ENCODE measurements at places on chromosomes 4 and X.

DNA sequence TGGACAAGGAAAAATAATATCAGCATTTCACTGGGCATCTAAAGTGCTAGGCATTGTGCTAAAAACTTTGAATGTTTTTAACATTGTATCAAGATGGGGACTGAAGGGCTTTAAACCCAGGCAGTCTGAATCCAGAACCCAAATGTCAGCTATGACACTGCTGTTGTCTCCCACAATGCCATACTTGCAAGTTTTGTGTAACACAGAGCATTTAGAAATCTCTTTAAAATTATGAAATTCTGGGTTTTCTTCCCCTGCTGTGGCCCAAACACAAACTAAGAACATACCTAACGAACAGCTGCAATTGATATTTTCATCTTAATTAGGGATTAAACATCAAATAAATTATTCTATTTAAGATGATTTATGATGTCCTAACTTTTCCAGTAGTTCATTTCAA, 66.8 kb upstream of the LSM6 start:
- DNase-seq: no peak

DNA sequence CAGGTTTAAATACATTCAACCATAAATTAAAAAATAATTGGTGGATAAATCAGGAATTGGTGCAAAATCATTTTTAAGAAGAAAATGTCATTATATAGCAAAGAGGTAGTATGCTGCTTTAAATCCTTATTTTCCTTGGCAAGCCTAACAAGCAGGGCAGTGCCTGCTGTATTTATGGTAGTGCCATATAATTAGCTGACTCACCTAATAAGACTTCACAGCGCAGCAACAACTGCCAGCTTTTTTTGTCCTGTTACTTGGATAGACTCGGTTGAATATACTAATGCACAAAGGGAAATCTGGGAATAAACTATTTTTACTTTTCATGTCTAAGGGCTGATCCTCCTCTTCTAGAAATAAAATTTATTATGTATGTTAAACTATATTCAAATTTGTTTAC, 99.1 kb downstream of the SNCA start:
- DNase-seq: no peak

DNA sequence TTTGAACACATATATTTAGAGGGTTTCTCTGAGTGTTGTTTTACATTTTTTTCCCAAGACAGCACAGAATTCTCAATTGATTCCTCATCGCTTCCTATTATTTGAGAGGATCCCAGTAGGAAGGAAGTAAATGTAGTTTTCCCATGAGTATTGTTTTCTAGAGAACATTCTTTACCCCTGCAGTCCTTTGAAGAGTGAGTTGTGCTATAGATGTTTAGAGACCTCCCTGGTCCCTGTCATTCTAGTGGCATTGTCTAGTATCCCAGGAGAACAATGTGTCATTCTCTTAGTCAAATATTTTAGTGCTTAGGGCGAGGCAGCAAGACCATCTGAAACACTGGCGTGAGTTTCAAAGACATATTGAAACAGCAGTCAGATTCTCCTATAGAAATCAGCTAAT, 32.5 kb downstream of the SORBS2 start:
- no peak for DNase-seq

GRCh38 chrX:55127692-55128091, 38.9 kb downstream of the PAGE2 start:
- DNase-seq: no peak

GRCh38 chr4:40986375-40986774, 228.0 kb downstream of the APBB2 start:
- DNase-seq: no peak

GRCh38 chr4:112381996-112382692, 85.0 kb downstream of the ALPK1 start:
- DNase-seq: no peak

DNA sequence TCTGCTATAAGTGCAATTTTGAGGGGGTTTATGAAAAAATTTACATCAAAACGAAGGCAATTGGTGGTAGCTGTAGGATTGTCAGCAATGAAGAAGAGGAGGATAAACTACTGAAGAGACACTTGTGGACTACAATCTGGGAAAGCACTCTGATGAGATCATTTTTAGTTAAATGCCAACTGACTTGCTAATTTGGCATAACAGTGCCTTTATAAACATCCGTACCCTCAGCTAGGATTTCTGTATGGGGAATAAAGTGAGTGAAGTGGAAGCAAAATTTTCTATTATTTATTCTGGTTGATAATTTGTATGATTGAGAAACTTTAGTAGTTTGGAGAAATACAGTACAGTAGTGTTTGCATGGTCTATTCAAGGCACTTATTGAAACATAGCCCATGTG, 11.2 kb upstream of the GNRHR start:
- DNase-seq: no peak

- no peak for DNase-seq
Measured at GRCh38 chr4:16993956-16994840, 95.8 kb upstream of the LDB2 start.

DNA sequence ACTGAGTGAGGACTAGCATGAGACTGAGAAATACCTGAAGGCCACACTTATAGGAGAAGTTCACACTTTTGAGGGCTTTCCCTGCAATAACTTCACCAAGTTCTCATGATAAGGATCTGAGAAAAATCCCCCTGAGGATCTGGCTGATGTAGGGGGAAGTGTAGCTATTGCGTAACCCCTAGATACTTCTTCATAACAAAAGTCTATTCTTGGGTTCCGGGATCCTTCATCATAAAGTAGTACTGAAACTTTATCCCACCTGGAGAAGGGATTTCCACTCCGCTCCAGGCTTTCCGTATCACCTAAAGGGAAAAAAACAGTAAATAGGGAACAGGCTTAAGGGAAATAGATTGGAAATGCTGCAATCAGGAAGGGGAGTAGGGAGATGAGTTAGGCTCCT, 13.3 kb downstream of the USP27X start:
- DNase-seq: no peak

DNA sequence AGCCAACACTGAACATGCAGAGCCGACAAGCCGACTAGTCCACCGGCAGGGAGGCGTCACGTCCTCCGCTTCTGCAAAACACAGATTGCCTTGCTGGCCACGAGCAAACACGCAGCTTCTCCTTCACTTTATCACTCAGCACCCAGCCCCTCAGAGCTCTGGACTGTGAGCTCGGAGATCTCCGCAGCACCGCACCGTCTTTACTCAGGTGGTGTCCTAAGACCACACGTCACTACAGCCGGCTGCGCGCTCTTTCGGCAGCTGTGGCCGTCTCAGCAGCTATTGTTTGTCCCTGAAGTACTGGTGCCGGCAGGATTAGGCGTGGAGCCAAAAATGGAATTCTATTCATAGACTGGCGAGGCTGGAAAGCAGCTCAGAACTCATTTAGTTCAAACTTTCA, 72.0 kb downstream of the FAT1 start:
- no peak for DNase-seq

GRCh38 chrX:31012509-31013025, 59.3 kb downstream of the FTHL17 start:
- no peak for DNase-seq

- DNase-seq: peak; percentile 41
Measured at GRCh38 chr4:109559625-109559982, 442 bp upstream of the MCUB start.

- DNase-seq: no peak
Measured at GRCh38 chrX:40111868-40112267, 14.1 kb upstream of the BCOR start.

GRCh38 chrX:120274958-120275357, 24.3 kb downstream of the ZBTB33 start:
- no peak for DNase-seq

- peak; percentile 76 for DNase-seq
Measured at GRCh38 chr4:182925298-182925757, 8.1 kb upstream of the DCTD start.

- DNase-seq: no peak
Measured at GRCh38 chrX:22276781-22277180, 4.1 kb downstream of the CBLL2 start.

- no peak for DNase-seq
Measured at GRCh38 chr4:1603413-1604135, 80.5 kb downstream of the FAM53A start.

GRCh38 chr4:74891037-74891436, 41.9 kb upstream of the PARM1 start:
- DNase-seq: no peak

GRCh38 chr4:41332510-41333054, 75.9 kb downstream of the UCHL1 start:
- no peak for DNase-seq

- no peak for DNase-seq
Measured at GRCh38 chrX:29281078-29281742, 694.0 kb downstream of the IL1RAPL1 start.

DNA sequence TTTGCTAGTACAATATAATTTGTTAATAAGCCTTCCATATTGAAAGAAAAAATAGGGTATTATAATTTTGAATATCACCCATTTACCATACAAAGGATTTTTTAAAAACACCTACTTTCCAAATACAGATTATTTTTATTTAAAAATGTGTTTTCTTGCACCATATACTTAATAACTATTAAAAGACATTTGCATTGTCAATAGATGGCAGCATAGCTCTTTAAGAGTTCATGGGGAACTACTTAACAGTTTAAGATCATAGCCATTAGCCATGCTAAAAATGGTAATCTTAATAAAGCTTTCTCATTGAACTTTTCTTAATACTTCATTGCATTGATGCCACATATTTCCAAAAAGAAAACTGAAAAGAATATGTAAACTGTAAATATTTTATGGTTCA, 1995.9 kb downstream of the C4orf33 start:
- DNase-seq: no peak

GRCh38 chrX:115491766-115492165, 69.2 kb upstream of the PLS3 start:
- DNase-seq: no peak

DNA sequence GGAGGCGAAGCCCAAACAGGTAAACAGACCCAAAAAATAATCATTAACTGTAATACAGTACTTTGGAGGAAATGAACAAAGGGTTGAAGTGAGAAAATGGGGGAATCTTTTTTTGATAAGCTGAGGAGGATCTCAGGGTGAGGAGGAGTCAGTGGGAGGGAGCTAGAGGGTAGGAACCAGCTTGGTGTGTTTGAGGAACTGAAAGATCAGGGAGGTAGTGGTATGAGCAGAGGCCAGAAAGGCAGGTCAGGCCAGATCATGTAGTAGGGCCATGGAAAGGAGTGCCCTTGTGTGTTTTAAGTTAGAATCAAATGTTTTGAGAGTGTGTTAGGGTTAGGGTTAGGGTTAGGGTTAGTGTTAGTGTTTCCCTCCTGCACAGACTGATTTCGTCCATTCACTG, 48.8 kb downstream of the PPP2R2C start:
- no peak for DNase-seq

DNA sequence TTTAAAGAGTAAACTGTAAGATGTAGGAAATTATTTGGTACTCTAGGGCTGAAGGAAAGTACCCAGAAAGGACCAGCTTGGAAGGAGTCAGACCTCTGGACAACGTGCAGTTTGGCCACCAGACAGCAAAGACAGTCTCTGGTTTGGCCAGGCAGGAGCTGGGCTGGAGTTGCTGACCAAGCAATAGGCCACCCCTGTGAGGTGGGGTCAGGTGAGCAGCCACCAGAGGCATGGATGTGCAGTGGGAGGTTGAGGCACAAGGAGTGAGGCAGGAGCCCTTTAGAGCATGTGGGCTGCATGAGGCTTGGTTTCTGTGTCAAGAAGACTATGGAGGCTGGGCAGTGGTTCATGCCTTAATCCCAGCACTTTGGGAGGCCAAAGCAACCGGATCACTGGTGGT, 17.7 kb upstream of the MRFAP1 start:
- DNase-seq: no peak

DNA sequence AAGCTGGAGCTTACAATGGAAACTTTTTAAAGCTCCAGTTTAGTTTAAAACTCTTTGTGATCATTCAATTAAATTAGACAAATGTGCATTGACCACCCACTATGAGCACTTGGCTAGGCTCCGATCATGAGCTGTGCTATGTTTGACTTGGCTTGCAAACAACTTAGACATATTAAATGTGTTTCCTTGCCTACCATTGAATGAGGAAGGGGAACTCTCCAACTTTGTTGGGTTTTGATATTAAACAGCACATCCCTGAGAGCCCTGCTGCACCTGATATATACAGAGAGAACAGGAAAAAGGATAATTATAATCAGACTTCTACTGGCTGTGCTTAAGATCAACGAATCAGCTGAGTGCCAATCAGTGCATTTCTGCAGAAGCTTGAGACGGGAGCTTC, 71.4 kb upstream of the ADGRL3 start:
- no peak for DNase-seq

- no peak for DNase-seq
Measured at GRCh38 chr4:45484740-45485139, 639.1 kb downstream of the GABRG1 start.

GRCh38 chr4:75180790-75181776, 248.2 kb downstream of the PARM1 start:
- no peak for DNase-seq

GRCh38 chr4:8081621-8082516, 76.7 kb downstream of the ABLIM2 start:
- no peak for DNase-seq

DNA sequence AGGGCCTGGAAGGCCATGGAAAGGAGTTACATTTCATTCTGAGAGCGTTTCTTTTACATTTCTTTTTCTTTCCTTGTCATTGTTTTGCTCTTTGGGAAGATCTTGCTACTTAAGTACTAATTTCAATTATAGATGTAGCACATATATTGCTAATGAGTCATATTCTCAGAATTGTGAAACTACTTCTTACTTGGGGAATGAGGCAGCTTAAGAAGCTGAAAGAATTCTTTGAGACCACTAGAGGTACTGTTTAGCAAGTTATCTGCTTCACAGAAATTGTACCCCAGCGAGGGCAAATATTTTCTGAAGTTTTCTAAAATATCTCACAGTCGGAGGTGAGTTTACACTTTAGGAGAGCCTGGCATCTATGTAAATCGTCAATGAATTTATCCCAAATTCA, 100.6 kb downstream of the AFF2 start:
- DNase-seq: no peak

DNA sequence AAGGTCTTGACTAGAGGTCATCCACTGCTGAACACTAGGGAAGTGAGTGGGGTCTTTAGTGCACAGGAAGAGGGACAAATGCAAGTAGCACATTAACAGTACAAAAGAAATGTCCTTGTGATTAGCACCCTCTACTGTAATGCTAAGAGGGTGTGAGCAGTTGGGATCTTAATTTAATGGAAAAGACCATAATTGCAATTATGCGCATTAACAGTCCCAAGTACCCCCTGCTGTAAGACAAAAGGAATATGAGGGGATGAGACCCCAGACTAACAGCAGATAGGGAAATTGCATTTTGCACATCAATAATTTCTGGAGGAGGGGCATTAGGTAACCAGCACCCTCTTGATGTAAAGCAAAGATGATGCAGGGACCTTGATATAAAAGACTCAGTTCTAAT, 285.0 kb downstream of the CHIC1 start:
- DNase-seq: no peak

- peak; percentile 60 for DNase-seq
Measured at GRCh38 chr4:145935253-145936141, 3.1 kb downstream of the ZNF827 start.

- DNase-seq: no peak
Measured at GRCh38 chr4:61824454-61824853, 624.3 kb downstream of the ADGRL3 start.

- DNase-seq: no peak
Measured at GRCh38 chr4:124253080-124253479, 459.5 kb downstream of the ANKRD50 start.

GRCh38 chr4:86272669-86273068, 87.2 kb downstream of the MAPK10 start:
- DNase-seq: no peak

- DNase-seq: no peak
Measured at GRCh38 chrX:77398330-77398954, 48.7 kb upstream of the FGF16 start.

GRCh38 chrX:39907964-39908661, 189.6 kb downstream of the BCOR start:
- peak; percentile 21 for DNase-seq

- DNase-seq: no peak
Measured at GRCh38 chrX:127558811-127559210, 493.4 kb downstream of the ACTRT1 start.

Measured in activated CD8-positive, alpha-beta T cell treated with anti-CD3 and anti-CD28 coated beads for 36 hours (primary cell).